NCI-H2171 treated with DMSO at 0.1 percent for 48 hours (cell line): ENCODE measurements at places on chromosomes 6 and 20.

GRCh38 chr6:143200167-143200770 is 139.6 kb downstream of the AIG1 start:
- DNase-seq: no peak

DNA sequence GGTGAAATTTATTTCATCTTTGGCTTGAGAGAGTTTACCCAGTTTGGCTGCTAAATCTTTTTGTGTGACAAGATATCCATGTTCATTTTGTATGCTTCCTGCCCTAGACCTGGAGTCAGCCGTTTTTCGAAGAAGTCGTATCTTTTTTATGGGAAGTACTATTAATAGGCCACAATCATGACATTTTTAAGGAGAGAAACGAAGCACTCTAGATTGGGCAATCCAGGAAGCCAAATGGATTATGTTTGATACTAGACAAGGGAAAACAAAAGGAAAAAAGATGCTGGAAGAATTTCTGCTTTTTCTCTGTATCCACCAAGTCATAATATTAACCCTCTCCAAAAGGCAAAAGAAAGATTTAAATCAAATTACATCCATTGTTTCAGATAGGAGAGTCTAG is 214.6 kb downstream of the HDGFL1 start:
- DNase-seq: no peak

- DNase-seq: no peak
Observed at GRCh38 chr6:51167468-51167867, 348.8 kb downstream of the TFAP2B start.

DNA sequence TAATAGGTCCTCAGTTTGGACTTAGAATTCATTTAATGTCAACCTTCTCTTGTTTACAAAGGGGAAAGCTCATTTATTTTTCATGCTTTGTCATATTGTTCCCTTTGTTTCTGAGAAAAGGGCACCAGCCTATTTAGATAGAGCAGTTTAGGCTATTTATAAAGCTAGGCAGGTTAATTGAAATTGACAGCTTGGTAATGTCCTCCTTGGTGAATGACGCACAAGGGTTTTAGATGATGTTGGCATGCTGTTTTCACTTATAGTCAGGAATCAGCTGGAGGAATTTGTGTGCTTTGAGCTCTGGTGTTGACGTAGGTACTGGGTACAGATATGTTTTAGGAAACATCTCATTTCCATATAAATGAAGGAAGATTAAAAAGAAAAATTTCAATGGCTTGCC is 45.2 kb downstream of the BCKDHB start:
- no peak for DNase-seq

DNA sequence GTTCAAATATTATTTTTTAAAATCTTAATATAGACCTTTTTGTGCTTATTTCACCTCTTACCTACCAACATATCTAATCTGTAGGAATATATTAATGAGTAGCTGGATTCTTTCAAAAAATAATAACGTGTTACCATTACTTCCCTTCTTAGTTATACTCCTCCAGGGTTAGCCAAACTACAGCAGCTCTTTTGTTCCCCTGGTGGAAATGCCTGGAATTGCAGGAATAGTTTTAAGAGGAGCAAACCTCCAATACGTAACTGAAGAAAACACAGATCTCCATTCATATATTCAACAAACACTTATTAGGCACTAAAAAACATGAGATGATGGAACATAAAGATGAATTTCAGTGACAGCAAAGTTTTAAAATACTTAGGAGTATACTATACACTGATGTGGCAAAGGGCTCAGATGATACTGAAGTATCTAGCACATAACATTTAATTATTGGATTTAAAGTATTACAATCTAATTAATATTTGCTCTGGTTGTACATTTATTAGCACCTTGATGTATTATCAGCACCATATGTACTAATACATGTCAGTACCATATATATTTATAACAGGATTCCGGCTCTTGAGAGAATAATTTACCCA is 78.3 kb downstream of the TBX18 start:
- peak; percentile 3 for DNase-seq

DNA sequence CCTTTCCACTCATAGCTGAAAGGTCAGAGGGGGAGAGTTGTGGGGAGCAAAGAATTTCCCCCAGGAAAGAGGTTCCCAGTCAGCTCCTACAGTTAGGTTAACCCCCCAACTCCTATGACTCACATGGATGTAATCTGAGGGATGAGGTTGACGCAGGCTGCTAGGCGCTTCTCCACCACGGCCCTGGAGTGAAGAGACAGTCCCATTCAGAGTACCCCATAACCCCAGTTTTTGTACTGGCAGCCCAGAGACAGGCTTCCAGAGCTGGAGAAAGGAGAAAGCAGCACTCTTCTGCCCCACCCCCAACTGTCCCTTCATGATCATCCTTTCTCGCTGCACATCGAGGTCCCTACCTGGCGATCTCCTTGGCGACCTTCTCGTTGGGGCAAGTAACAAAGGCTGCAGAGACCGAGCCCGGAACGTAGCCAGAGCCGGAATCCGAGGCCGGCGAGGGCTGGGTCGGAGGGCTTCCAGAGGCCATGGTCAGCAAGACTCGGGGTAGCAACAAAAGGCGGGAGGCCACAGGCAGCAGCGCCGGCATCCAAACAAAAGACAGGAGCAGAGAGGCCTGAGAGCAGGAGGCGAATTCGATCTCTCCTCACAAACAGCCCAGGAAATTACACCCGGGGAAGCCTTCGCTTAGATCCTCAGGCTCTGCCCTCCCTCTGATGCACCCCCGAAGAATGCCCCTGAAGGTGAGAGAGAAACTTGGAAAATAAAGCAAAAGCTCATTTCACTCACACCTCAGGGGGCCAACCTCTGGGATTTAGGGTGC is 592 bp downstream of the CUTA start:
- DNase-seq: peak; percentile 39

DNA sequence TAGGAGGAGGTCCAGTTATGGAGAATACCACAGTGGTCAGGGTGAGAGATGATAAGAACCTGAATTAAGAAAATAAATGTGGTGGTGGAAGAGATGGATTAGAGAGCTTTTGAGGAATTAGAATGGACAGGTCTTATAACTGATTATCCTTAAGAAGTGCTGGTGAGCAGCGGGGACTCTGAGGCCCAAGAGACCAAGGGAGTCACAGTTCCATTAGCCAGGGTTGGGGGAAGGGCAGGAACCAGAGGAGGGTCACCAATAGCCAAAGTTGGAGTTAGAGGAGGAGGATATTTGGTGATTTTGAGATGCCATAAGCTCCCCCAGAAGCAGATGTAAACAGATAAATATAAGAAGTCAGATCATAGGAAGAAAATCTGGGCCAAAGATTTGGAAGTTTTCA is 87.1 kb upstream of the PAK5 start:
- DNase-seq: no peak

- DNase-seq: no peak
Observed at GRCh38 chr20:32570401-32571190, 14.5 kb downstream of the NOL4L start.

GRCh38 chr20:37773291-37773826 is 79.5 kb downstream of the CTNNBL1 start:
- peak; percentile 55 for DNase-seq

- no peak for DNase-seq
Observed at GRCh38 chr20:33838035-33838864, 27.1 kb downstream of the CHMP4B start.

GRCh38 chr6:88870717-88871330 is 92.6 kb downstream of the RNGTT start:
- peak; percentile 68 for DNase-seq

DNA sequence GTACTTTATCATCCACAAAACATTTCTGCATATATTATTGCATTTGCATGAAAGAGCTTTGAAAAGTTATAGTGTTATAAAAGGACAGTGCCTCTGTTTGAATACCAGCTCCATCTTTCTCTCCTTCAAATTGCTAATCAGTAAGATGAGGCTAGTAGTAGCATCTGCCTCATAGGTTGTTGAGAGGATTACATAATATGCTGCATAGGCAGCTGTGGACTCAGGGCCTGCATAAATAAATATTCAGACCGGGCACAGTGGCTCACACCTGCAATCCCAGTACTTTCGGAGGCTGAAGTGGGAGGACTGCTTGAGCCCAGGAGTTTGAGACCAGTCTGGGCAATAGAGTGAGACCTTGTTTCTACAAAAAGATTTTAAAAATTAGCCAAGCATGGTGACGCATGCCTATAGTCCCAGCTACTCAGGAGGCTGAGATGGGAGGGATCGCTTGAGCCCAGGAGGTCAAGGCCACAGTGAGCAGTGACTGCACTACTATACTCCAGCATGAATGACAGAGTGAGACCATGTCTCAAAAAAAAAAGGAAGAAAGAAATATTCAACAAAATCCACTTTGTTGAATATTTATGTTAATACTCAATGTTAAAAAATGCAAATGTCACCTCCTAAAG is 18.3 kb upstream of the SEC63 start:
- no peak for DNase-seq

DNA sequence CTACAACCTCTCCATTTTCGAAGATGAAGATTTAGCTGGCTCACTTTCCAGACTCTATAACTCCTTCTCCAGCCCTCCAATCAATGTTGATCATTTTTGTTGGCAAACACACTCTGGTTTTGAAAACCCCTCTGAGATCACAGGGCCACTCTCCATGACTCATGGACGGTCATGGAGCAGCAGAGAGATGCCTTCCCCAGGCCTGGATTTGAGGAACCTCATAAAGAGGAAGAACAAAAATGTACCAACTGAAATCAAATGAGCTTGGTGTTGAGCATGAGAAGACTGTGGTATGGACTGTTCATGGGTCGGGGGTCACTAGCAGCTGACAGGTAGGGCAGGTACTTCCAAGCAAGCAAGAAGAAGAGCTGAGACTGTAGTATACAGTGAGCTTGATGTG is 112.8 kb upstream of the INSM1 start:
- DNase-seq: no peak

- DNase-seq: no peak
Observed at GRCh38 chr20:32179515-32179914, 28.0 kb downstream of the PLAGL2 start.

DNA sequence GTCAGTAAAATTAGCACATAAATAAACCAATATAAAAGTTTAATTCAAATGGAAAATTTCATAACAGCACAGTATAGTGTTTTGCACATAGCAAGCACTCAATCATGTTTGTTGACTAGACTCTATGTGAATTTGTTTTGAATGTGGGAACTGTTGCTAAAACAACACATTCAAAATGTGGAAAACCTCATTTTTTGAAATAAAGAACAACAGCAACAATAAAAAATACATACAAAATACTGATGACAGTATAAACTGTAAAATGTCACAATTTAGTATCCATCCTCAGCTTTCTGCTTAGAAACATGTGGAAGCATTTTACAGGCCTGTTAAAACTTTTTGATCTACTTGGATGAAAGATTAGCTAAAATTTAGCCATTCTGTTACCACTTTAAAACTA is 47.4 kb downstream of the HDAC2 start:
- DNase-seq: no peak

DNA sequence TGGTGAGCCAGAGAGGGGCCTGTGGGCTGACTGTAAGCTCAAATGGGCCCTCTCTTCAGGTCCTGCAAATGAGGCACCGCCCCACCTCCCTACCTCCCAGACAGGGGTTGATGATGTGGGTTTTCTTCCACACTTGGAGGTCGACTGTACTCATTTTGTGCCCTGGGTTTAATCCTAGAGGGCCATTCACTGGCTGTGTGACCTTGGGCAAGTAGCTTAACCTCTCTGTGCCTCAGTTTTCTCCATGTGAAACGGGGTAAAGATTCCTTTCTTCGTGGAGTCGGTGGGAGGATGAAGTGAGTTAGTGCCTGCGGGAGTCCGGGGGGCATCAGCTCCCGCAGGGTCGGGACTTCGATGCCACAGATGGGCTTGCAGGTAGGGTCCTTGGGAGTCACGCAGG is 23.9 kb downstream of the ZBP1 start:
- DNase-seq: no peak

DNA sequence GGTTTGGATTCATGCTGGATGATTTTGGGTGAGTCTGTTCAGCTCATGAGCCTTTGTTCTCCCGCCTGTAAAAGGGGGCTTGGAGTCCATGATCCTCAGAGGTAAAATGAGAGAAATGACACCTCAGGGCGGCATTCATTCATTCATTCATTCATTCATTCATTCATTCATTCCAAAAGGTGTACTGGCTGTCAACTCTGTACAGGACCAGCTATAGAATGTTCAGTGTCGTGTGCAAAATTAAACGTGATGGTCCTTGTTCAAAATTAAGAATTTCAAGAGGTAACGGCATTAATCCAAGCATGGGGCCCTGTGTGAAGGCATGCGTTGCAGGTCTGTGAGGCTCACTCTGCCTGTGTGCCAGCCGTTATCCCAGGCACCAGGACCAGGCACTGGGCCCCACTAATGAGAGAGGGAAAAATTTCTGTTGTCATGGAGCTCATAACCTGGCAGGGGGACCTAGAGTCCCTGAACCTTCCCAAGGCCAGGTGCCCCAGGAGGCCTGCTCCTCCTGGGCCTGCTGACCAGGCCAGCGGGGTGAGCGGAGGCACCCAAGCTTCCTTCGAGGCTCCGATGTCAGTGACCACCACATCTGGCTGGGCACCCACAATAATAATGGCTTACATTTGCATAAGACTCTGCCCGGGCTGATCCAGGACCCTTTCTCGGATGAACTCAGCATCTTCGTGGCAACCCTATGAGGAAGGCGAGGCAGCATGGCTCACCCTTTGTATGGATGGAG is 53.2 kb downstream of the CEBPB start:
- no peak for DNase-seq

GRCh38 chr20:33431797-33432381 is 11.7 kb downstream of the SNTA1 start:
- no peak for DNase-seq

DNA sequence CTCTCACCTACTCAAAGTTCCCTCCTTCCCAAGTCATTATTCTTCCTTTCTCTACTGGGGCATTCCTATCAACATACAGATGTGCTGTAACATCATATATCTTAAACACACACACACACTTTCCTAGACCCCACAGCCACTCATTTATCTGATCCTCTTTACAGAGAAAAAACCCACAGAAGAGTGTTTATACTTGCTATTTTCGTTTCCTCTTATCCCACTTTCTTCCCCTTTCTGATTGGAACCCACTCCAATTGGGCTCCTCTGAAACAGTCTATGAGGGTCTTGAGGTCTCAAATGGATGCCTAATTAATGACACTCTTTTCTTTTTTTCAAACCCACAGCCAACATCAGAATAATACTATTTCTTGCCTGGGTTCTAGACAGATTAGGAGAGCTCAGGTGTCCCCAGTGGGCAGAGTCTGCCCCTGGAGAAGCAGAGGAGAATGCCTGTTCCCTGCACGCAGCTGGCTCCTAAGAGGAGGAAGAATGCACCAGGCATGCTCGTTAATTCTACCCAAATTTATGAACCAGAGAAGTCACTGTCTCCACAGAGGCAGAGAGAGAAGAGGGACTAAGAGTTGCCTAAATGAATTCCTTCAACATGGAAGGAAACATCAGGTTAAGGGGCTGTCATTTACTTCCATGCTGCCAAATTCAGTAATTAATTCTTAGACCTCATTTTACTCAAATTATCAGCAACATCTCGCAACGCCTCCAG is 65.9 kb downstream of the CRYBG1 start:
- DNase-seq: no peak
